ENCODE measurements at places on chromosomes 5 and 9. TPM values are rescaled to one million over a fixed set of nuclear protein-coding genes. Genes with fewer than 3 reads are reported as not detected.

GRCh38 chr9:127419348-127419747, 4.8 kb upstream of the ZNF79 start:
- DNase-seq: no peak

IFNB1 gene
- not detected for total RNA-seq

- no peak for DNase-seq
Observed at GRCh38 chr5:69083412-69083811, 10.4 kb upstream of the SLC30A5 start.

DNA sequence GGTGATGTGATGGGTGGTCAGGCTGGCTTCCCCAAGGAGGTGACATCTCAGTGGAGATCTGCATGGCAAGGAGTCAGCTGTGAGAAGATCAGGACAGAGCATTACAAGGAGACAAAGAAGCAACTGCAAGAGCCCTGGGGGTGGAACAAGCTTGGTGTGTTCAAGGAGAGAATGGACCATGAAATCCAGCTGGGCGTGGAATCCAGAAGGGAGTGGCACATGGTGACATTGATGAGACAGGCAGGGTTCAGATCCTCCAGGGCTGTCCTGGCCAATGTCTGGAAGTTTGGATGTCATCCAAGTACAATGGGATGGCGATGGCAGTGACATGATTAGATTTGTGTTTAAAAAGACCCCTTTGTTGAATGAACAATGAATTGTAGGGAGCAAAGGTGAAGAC, 175.6 kb downstream of the MACROH2A1 start:
- no peak for DNase-seq

- DNase-seq: no peak
Observed at GRCh38 chr5:168881427-168882149, 302.4 kb upstream of the PANK3 start.

DRD1 gene
- total RNA-seq: not detected

- DNase-seq: no peak
Observed at GRCh38 chr5:173963182-173963838, 25.7 kb upstream of the C5orf47 start.

DNA sequence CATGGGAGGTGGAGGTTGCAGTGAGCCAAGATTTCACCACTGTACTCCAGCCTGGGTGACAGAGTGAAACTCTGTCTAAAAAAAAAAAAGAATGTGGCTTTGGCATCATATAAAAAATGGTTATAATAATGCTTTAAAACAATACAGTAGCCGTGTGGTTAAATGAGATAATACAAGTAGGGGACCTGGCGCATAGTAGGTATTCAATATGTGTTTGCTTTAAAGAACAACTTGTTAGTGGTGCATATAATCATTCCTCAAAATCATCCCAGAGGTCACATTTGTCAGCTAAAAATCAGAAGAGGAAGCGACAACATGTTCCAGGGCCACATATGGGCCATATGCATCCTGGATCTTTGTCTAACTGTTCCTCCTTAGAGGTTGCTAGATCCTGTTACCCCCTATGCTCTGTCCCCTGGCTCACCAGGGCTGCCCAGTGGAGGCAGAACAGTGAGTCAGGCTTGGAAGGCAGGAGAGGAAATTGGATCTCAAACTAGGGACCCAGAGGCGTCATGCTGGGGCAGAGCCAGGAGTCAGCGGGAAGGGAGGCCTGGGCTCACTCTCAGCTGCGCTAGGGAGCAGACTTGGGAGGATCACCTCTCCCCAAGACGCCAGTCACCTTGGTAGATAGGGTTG, 27.7 kb downstream of the LHX6 start:
- peak; percentile 75 for DNase-seq

NTRK2 gene
- 0.05 TPM for total RNA-seq

DNA sequence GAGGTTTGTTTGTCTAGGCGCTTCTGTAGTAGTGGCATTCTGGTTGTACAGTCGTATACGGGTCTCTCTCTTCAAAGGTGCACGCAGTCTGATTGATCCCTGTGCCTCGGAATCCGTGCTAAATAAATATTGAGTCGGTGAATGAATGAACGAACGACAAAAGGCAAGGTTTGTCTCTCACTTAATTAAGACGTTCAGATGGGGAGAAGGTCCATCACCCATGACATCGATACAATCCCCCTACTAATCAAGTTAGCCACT, 500 bp upstream of the CREBRF start:
- no peak for DNase-seq

DNA sequence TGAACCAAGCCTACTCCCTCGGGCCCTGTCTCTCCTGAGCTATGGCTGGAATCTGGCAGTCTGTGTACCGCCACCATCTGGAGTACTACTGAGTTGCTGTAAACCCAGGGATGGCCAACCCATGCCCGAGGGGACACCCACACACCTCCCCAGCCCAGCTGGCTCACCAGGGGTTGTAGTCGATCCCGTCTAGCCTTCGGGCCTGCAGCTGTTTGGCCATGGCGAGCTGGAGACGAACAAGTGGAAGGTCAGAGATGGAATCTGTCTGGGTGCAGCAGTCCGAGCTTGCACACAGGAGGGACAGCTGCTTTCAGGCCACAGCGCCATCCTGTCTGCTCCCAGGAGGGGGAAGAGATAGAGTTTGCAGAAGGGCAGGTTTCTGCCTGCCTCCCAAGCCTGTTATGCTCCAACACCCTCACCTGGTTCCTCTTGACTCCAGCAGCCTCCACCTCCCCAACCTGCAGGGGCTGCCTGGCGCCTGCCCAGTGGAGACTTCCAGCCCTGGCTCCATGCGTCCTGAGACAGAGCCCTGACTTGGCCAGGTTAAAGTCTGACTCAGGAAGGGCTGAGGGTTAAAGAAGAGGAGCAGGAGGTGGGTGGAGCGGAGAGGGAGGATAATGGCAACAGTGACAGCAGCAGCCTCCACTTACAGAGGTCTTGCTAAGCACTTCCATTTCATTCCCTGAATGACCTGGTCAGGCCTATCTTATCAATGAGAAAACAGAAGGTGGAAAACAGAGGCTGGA, 15.8 kb upstream of the SPOUT1 start:
- no peak for DNase-seq

DNA sequence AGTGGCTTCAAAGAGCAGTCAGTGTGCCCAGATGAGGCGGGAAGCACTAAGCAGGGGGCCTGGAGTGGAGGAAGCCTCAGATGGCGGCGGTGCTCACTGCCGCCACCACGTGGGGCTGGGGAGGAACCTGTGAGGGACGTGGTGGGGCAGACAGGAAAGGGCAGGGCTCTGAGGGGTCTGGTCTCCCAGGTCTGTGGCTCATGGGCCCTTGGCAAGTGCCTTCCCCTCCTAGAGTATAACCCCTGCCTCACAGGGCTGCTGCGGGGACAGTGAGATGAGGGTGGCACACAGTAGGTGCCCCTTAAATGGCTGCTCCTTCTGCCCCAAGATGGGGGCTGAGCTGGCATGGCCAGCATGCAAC, 26.6 kb downstream of the NR5A1 start:
- peak; percentile 51 for DNase-seq

PLAC8L1 gene
- total RNA-seq: not detected

GRCh38 chr9:36895744-36896260, 138.3 kb downstream of the PAX5 start:
- no peak for DNase-seq

LCN15 gene
- 0.05 TPM for total RNA-seq

DNA sequence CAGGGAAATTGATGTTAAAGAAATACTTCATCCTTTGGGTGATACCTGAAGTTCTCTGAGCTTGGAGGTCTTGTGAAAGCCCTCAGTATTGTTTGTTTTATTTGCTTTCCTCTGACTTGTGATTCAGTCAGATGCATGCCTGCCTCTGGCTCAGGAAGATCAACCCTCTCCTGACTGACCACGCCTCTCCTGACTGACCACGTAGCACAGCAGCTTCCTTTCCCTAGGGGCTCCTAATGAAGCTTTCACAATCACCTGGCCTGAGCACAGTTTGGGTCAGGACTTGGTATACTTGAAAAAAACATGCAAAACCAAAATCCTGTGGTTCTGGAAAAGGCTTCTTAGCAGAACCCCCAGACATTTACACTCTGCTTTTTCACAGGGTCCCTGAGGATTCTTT, 3.8 kb downstream of the TGFBI start:
- peak; percentile 35 for DNase-seq

DNA sequence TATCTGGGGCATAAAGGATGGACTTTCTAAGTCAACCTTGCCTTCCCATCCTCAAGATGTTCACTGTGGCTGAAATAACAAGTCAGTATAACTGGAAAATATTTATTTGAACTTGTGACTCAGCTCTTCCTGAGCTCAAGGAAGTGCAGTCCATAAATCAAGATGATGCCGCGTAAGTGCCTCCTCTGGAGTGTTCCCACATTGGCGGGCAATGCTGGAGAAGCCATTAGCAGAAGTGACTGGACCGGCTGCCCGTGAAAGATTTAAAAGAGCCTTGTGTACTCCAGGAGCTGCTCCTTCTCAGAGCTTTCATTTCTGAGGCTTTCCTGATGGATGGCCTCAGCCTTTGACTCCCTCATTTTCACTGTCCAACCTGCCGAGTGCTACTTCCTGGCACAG, 17.4 kb downstream of the TMOD1 start:
- DNase-seq: peak; percentile 96

MEGF10 gene
- 0.37 TPM for total RNA-seq

EGFLAM gene
- total RNA-seq: 0.09 TPM

DNA sequence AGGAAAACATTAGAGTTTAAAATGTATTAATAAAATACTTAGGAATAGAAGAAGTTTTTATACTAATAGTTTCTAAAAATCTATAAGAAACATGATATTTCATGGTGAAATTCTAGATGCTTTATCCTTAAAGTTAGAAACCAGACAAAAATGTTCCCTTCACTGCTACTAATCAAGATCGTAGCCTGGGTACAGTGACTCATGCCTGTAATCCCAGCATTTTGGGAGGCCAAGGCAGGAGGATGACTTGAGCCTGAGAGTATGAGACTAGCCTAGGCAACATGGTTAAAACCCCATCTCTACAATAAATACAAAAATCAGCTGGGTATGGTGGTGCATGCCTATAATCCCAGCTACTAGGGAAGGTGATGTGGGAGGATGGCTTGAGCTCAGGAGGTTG, 30.4 kb upstream of the KLF9 start:
- DNase-seq: no peak

GABRA6 gene
- total RNA-seq: not detected

TEX48 gene
- total RNA-seq: not detected

DNA sequence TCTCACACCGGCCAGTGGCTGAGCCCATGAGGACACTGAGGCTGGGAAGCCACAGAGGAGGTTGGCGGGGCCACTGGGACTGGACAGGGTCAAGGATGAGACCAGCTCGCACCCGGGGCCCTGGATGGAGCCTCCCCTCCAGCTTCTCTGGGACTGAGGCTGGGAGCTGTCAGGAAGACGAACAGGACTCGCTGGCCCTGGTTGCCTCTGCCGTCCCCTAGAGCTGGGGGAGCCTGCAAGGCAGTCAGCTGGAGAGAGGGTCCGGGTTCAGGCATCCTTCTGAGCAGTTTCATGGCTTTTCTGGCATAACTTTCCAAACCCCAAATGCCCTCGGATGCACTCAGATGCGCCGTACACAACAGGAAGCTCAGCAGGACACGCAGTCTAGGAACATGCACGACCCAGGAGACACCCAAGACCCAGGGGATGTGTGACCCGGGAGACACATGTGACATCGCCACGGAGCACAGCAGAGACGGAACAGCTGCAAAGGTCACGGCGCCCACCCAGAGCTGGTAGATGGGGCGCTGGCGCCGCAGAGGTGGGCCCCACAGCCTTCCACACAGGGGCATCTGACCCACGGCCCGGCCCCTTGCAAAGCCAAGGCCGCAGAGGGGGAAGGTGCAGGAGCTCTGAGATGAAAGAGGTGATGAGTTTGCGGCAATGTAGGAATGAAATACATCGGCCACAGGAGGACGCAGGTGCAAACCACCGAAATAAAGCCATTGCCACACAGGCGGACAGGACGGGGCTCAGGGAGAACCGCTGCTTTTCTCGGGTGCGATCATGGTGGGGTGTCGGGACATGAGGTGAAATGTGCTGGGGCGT, 17.1 kb downstream of the TPPP start:
- DNase-seq: no peak

SPAAR gene
- 3.2 TPM for total RNA-seq

- DNase-seq: no peak
Observed at GRCh38 chr9:126066131-126066530, 260.5 kb upstream of the MVB12B start.

Data from dermis blood vessel endothelial cell (primary cell).